ENCODE measurements at places on chromosomes 4 and X.

DNA sequence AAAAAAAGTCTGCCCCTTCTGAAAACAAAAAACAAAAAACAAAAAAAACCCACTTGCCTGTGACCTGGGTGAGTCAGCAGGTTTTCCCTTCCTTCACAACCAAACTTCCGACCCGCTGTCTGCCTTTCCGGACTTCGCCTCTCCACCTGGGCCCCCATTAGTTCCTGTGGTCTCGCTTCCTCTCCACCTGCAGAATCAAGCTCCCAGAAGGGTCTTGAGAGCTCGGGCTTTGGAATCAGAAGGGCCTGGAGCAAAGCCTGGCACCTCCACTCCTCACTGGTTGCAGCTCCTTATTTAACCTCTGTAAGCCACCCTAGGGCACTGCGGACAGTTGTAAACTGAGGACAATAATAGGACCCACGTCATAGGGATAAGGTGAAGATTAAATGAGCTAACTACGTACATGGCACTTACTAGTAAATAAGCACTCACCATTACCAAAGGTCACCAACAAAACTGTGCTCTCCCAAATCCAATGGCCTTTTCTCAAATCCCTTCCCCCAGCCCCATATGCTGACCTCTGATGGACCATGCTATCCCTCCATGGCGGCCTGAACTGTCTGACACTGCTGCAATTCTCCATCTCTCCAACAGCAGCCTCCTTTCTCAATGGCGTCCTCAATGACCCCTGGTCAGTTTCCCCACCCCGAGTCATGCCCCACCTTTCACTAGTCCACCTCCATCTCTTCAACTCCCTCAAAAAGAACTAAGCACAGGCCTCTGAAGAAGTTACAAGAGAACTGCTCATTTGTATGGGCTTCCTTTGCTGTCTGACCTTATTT is 64.2 kb downstream of the IRF2 start:
- no peak for DNase-seq

DNA sequence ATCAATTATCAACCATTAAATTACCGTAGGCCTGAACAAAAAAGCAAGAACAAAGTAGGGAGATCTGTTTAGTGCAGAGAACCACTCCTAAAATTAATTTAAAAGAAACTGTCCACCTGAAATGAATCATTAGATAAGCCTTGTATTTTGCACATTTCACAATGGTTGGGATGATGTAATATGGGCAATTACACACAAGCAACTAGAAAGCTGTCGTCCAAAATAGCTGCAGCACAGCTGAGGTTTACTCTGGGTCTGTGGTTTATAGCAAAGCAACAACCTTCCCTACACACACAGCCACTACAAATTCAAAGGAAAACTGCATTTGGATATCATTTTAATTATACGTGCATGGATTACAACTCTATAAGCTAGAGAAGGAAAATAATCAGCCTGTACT is 28.5 kb downstream of the PCDH19 start:
- DNase-seq = no peak

DNA sequence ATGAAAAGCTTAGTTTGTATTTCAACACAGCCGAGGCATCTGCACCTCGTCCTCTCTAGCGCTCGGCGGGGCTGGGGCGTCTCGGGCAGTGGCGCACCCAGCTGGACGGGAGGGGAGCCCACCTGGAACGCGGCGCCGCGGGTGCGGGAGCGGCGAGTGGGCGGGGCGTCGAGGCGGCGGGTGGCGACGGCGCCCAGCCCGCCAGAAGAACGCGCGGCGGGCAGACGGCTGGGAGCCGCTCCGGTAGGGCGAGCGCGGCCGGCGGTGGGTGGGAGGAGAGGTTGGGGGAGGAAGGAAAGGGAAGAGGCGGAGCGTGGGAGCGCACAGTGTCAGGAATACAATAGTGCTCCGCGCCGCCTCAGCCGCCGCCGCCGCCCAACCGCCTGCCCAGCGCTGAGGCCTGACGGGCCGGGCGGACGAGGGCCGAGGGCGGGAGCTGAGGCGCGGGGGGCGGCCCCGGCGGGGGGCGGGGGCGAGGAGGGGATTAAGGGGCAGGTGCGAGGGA is at the start of gene JADE3:
Gene JADE3, plus strand, starts transcription at position 324 of the 505 bp plus-strand sequence. CDS start 72,474 bp downstream, outside the sequence.
- no peak for DNase-seq

- DNase-seq = no peak
These were observed 144.2 kb downstream of the PDLIM5 start for GRCh38 chr4:94595880-94596483.

DNA sequence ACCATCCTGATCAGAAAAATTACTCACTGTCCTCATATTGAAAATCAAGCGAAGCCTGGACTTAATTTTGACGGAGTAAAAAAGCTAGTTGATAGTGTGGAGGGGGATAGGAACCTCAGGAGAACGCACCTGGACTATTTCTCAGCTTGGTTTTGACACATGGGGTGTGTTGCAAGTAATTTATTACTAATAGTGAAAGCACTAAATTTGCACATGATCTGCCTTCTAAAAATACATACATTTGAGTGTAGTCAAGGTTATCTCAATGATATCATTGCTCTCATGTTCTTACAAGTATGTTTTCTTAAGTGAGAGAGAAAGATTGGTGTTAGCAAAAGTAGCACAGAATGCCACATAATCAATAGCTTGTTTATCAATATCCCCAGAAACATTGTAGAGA is 29.5 kb downstream of the LRIT3 start:
- DNase-seq = no peak

GRCh38 chr4:177225605-177226004 is 84.1 kb upstream of the NEIL3 start:
- no peak for DNase-seq

GRCh38 chr4:43234626-43235415 is 342.3 kb downstream of the GRXCR1 start:
- no peak for DNase-seq

- DNase-seq = no peak
These were observed 3.0 kb downstream of the STOX2 start for GRCh38 chr4:183907871-183908683.

GRCh38 chr4:80367737-80368136 is 32.2 kb downstream of the CFAP299 start:
- DNase-seq = no peak

DNA sequence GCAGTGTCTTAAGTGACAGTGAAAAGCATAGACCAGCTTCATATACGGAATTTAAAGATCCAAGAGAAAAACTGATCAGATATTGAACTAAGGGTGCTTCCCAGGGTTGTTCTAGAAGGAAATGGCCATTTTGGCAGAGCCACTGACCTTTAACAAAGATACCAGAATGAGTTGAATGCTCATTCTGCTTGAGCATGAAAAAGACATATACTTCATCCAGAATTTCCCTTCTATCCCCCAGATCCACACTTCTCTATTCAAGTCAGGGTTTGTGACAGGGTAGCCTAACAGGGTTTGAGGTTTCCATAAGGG is 45.6 kb upstream of the FAM9C start:
- no peak for DNase-seq

DNA sequence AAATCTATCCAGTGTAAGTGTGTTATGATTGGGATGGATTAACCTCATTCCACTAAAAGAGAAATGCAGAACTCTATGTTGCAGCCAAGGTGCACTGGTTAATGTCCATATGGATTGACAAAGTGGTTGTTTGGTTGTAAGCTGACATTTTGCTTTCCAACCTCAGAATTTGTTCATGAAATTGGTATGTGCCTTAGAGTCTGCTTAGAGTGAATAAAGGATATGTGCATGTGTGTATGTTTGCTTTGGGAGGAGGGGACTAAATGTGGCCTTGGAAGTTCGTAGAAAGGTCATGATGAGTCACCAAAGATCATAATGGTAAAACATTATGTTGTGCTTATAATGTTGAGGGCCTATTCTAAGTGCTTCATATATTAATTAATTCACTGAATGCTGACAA is 44.1 kb upstream of the MBNL3 start:
- no peak for DNase-seq

GRCh38 chr4:185779517-185779916 is 32.5 kb downstream of the SORBS2 start:
- no peak for DNase-seq

DNA sequence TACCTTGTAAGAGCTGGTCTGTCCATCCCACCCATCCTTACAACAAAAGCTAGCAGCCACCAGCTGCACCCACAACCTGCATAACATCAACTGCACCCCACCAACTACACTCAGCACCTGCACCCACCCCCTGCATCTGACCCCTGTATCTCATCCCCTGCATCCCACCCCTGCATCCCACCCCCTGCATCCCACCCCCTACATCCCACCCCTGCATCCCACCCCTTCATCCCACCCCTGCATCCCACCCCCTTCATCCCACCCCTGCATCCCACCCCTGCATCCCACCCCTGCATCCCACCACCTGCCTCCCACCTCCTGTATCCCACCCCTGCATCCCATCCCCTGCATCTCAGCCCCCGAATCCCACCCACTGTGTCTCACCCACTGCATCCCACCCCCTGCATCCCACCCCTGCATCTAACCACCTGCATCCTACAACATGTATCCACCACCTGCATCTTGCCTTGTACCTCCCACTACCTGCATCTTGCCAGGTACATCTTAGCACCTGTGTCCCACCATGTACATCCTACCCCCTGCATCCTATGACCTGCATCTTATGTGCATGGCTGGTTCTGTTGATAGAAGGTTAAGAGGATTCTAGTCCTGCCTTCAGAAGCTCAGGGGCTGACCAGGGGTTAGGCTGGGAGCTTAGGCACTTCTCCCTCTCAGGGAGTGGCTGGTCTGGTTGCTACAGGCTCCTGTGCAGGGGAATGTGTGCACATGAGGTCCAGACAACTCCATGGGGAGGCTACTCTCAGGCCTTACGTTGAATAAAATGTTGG is 9.4 kb downstream of the TMEM271 start:
- DNase-seq = no peak

GRCh38 chrX:72306851-72307645 is 1.3 kb upstream of the CITED1 start:
- DNase-seq = peak; percentile 3

- no peak for DNase-seq
These were observed 56.4 kb upstream of the SPOCK3 start for GRCh38 chr4:167290678-167291077.

GRCh38 chr4:17578482-17578891 is 1.5 kb downstream of the LAP3 start:
- DNase-seq = no peak

DNA sequence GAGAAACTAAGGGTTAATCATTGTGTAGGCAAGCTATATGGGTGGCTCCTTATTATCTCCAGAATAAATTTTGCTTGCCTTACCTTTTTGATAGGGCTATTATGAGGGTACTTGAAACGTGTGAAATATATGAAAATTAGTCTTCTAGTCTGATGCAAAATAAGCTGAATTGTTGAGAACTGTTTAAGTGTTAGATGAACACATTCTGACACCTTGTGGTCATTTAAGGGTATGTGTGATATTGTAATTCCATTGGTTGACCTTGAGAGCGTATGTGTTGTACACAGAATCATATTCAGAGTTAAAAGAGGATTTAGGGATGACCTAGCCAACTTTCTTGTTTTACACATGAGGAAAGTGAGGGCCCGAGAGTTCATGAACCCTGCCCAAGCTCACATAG is 44.6 kb upstream of the LINC00632 start:
- DNase-seq = no peak

- no peak for DNase-seq
These were observed at the start of gene AREG for GRCh38 chr4:74444891-74445642. TSS of gene AREG (plus strand) at chr4:74445136. CDS start at chr4:74445346, 210 bp downstream.

DNA sequence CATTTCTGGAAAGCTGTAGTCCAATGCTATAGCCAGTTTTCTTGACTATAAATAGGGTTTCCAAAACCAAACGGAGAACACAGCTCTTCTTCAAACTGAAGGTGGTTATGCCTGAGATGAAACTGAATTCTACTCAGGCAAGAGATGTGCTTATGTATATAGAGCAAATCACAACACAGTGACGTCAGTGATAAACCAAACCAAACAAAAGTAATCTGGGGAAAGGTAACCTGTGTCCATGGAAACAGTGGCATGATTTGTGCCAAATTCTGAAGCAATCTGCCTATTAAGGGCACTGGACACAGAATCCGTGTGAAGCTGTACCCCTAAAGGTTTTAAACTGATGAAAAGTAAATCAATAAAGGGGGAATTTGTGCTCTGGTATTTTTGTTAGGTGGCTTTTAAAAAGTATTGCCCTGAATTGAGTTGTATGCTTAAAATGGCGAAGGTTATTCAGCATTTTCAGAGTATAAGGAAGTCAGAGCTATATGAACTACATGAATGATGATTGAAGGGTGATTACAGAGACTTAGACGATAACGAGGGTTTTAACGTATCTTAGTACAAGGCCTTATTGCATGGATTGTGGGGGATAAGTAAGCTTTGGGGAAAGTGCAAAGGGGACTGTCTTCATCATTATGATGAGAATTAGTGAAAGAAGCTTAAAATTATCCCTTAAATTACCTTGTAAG is 38.6 kb downstream of the NPY5R start:
- DNase-seq = no peak

DNA sequence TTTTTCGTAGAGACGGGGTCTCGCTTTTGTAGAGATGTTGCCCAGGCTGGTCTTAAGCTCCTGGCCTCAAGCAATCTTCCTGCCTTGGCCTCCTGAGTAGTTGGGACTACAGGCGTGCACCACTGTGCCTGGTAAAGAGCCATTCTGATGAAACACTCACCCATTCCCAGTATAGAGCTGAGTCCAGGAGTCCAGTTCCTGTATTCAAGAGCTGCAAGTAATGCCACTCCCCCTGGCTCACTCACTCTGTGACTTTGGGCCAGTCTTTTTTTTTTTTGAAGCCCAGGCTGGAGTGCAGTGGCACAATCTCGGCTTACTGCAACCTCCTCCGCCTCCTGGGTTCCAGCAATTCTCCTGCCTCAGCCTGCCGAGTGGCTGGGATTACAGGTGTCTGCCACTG is 3.5 kb downstream of the CCDC22 start:
- DNase-seq = no peak

GRCh38 chr4:74087481-74087880 is 11.5 kb downstream of the CXCL2 start:
- no peak for DNase-seq

DNA sequence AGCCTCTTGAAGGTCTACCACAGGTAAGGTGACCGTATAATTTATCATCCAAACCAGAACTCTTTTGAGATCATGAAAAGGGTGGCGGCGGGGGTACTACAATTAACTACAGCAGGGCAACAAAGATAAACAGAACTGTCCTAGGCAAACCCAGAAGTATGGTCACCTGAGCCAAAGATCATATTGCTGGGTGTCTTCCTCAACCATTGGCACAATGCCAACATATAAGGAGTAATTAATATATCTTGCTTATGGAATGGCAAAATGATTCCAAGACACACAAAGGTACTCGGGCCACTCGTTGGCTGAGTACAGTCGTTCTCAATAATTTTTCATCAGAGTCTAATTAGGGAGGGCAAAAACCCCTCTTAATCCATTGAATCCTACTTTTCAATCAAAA is 273.3 kb downstream of the QDPR start:
- no peak for DNase-seq

GRCh38 chr4:114976901-114977300 is 136.5 kb downstream of the NDST4 start:
- no peak for DNase-seq

Data from AG04449 (cell line).